Left cardiac atrium (tissue), 4 donors: ENCODE measurements at places on chromosomes 13 and 19. TPM values are rescaled to one million over a fixed set of nuclear protein-coding genes. Genes with fewer than 3 reads are reported as not detected.

Gene ABCC4
- 8.6 TPM for total RNA-seq

- peak; percentile 86 for DNase-seq
Observed at GRCh38 chr13:52405767-52406494, at the start of gene THSD1. Gene THSD1 (minus strand): TSS chr13:52406172. CDS start chr13:52402600, 3,572 bp downstream.

- DNase-seq, result no peak
Observed at GRCh38 chr13:105097521-105097920, 1437.9 kb downstream of the EFNB2 start.

GRCh38 chr19:2462635-2463421 is 6.1 kb upstream of the LMNB2 start:
- peak; percentile 92 for DNase-seq

DNA sequence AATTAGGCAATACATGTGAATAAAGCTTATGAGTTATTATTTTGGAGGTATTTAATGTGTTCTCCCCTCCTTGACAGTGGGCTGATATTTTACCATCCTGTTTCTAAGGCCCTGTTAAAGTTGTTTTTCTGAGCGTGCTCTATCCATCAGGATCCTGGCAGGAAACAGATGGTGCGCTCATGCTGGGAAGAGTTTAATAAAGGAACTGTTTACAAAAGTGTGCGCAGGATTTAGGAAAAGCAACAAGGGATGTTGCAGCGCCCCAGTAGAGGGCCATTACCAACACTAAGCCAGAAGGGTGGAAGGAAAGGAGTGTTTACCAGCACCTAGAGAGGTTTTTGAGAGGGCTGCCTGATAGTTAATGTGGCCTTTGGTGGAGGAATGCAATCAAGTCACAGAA is 374.5 kb downstream of the KCNRG start:
- no peak for DNase-seq

DNA sequence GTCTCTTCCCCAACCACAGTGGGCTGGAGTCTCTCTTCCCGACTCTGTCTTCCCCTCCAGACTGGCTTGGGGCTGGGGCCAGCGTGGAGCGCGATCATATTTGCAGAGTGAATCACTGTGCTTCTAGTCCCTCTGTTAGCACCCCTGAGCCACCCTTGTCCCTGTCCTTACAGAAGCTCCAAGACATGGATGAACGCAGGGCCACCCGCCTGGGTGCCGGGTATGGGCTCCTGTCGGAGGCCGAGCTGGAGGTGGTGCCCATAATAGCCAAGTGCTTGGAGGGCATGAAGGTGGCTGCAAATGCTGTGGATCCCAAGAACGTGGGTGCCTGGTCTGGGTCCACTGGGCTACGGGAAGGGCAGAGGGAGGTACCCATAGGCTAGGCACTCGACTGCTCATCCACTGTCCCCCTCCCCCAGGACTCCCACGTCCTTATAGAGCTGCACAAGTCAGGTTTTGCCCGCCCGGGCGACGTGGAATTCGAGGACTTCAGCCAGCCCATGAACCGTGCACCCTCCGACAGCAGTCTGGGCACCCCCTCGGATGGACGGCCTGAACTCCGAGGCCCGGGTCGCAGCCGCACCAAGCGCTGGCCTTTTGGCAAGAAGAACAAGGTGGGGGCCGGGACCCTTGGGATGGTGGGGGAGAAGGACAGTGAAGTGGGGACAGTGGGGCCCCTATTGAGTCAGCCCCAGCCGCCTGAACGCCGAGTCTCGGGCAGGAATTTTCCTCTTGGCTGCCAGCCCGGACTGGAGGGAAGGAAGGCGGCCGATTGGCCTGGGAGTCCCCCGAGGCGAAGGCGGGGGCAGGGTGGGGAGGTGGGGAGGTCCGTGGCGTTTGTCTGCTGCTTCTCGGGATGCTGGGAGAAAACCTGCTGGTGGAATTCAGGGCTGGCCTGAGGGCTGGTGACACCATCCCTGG is 5.2 kb downstream of the TRIP10 start:
- peak; percentile 91 for DNase-seq

GRCh38 chr13:40069173-40070044 is 413.9 kb downstream of the COG6 start:
- peak; percentile 81 for DNase-seq

DNA sequence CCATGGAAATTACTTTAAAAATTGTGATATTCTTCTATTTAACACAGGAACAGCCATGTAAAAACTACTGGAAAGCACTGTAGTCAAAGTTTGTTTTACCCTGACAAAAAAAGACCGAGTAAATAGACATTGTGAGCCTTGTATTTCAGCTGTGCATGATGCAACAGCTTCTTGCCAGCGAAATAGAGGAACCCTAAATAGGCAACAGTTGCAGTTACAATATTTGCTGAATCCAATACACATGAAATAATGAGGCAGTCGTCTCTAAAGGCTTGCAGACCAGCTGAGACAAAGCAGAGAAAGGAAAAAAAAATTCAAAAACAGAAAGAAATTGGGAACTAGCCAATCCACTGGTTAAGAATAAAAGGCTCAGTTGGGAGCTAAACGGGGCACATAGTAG is 1001.1 kb downstream of the OLFM4 start:
- DNase-seq, result no peak

- no peak for DNase-seq
Observed at GRCh38 chr19:10861103-10861651, 10.2 kb upstream of the CARM1 start.

GRCh38 chr13:109368230-109368629 is 418.2 kb downstream of the IRS2 start:
- DNase-seq, result no peak

DNA sequence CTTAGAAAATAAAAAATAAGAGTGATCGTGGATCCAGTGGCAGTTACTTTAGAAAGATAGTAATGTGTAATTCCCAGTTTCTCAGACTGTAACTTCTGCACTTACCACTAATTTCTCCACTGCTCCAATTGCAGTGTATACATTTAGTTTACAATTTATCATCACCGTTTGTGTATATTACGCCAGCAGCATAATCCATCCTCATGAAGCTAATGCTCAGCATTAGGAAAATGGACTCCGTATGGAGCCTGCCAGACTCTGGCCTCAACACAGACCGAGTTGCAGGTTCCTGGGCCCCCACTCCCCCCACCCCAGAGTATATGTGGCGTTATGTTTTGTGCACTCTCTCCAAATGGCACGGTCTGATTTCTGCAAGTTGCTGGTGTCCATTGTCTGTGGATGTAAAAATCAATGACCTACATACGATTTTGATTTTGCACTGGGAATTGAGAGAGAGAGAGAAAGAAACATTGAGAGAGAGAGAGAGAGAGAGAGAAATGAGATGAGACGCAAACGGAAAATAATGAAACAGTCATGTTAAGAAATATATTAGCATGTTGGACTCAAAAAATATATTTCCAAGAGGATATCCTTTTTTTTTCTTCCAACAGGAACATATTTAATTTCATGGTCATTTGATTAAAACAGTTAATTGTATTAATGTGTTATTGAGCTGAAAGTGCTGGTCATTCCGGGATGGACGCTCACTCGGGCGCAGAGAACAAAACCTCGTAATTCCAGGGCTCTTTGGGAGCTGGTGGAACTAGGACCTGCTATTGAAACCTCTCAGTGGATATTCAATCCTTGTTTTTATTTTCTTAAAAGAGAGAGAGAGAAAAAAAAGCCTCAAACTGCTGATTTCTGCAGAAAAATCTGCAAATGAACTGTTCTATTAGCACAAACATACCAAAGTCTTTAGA is 278.8 kb downstream of the TSHZ3 start:
- no peak for DNase-seq

- no peak for DNase-seq
Observed at GRCh38 chr13:79675931-79676660, 195.1 kb downstream of the NDFIP2 start.

DNA sequence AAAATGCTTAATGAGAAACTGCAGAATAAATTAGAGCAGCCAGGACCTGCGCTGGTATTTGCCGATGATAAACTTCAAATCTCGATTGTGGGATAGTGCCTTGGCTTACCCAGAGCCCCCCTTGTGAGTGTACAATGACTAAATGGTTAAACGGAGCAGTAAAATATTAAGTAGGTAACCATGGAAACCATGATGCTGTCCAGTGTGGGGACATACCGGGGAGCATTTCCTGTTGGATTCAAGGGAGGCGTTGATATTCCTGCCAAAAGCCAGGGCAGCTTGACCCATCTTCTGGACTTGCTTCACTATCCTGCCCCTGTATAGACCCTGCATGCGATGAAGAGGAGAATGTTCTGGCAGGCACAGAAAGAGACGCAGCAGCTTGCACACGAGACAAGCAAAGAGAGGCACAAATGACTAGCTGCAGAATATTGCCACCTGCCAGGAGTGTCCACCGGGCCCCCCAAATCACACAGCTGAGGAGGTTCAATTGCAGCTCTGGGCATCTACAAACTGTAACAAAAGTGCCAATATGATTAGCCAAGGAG is 255.3 kb upstream of the TSHZ3 start:
- no peak for DNase-seq

DNA sequence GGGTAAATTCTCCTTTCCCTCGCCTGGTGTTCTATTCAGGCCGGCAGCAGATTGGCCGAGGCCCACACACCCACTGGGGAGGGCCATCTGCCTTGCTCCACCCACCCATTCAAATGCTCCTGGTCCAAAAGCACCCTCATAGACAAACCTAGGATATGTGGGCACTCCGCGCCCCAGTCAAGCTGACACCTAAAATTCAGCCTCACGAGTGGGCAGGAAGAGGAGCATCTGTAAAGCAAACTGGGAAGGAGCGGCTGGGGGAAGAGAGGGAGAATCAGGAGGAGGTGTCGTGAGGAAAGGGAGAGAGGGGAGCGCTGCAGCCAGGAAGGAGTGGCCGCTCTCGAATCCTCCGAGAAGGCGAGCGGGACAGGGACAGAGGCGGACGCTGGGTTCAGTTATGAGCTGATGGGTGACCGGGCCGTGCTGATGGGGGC is 136.9 kb downstream of the USP12 start:
- DNase-seq, result no peak

GRCh38 chr19:3441986-3442329 is 38.4 kb downstream of the SMIM24 start:
- DNase-seq, result no peak

Gene ZNF548
- total RNA-seq, result 16.4 TPM

Gene CACNG6
- total RNA-seq, result 0.21 TPM

GRCh38 chr19:45145270-45146189 is 15.3 kb downstream of the NKPD1 start:
- DNase-seq, result no peak

Gene KIR3DL1
- total RNA-seq, result not detected
